ENCODE measurements at places on chromosomes 3 and 15.

- no peak for DNase-seq
These were observed 17.7 kb upstream of the SENP7 start for GRCh38 chr3:101530686-101531047.

DNA sequence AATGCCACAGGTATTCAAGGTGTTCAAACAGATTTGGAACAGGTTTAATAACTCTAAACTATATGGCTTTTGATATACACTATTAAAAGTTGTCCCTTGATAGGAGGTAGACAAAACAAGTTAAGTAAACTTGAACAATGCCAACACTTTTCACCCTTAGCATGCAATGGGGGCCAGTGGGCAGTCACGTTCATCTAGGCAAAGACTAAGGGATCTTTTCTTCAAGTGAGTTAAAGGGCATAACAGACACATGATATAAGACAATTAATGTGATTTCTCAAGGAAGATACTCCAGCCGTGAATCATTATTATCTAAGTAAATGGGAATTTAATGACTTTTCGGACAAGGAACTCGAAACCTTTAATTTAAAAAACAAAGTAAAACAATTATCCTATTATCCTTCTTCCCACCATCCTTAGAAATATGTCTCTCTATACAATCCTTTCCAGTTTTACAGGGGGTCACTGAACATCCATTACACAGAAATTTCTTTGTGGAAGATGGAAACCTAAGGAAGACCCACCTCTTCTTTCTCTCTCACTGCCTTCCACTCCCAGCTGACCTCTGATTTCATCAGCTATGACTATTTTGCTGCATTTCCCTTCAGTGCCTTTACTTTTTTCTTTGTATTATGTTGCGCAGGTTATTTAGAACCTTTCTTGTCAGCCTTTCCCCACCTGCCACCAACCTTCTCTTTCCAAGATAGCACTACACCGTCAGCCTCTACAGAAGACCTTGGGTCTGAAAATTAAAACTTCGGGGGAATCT is 1.5 kb downstream of the CLDN1 start:
- no peak for DNase-seq

GRCh38 chr3:112122870-112123269 is 10.2 kb downstream of the GCSAM start:
- no peak for DNase-seq

DNA sequence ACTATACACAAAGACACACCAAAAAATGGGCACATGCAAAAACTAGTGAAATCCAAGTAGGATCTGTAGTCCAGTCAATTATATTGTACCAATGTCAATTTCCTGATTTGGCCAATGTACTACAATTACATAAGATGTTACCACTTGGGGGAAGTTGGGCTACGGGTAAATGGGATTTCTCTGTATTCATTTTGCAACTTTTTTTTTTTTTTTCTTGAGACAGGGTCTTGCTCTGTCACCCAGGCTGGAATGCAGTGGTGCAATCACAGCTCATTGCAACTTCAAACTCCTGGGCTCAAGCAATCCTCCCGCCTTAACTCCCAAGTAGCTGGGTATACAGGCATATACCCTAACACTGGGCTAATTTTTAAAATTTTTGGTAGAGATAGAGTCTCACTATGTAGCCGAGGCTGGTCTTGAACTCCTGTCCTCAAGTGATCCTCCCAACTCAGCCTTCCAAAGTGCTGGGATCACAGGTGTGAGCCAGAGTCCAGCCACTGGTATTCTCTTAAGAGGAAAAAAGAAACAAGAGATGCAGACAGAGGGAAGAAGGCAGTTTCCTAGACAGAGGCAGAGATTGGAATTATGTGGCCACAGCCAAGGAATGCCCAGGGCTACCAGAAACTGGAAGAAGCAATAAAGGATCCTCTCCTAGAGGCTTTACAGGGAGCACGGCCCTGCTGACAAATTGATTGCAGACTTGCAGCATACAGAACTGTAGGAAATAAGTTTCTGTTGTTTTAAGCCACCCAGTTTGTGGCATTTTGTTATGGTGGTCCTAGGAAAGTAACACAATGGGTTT is 33.3 kb downstream of the TFDP2 start:
- DNase-seq = no peak

GRCh38 chr15:70259028-70259424 is 161.3 kb upstream of the TLE3 start:
- peak; percentile 62 for DNase-seq

GRCh38 chr15:35312344-35312743 is 227.2 kb upstream of the NANOGP8 start:
- no peak for DNase-seq

DNA sequence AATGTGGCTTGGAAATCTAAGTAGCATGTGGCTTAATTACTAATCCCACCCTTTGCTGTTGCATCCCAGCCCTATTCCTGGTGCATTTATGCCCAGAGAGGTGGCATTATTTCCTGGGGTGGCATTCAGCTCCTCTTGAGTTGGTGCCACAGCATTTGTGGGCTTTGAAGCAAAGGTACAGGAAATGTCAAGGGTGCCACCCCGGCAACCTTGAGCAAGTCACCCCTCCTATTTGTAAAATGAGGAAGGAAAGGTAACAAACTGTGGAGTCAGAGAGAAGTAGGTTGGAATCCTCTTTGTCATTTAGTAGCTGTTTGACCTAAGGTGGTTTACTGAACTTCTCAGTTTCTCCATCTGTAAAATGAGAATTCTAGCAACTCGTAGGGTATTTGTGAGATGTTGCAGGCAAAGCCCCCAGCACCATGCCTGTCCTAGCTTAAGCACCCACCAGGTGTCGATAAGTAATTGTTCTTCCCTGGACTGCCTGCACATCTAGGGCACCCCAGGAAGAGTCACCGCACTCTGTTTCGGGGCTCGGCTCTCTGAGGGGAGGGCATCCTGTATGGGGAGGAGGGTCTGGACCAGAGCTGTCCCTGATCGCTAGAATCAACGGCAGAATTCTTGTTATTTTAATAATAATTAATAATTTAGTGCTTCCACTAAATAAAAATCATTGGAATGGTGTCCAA is 17.1 kb downstream of the ISG20 start:
- no peak for DNase-seq

DNA sequence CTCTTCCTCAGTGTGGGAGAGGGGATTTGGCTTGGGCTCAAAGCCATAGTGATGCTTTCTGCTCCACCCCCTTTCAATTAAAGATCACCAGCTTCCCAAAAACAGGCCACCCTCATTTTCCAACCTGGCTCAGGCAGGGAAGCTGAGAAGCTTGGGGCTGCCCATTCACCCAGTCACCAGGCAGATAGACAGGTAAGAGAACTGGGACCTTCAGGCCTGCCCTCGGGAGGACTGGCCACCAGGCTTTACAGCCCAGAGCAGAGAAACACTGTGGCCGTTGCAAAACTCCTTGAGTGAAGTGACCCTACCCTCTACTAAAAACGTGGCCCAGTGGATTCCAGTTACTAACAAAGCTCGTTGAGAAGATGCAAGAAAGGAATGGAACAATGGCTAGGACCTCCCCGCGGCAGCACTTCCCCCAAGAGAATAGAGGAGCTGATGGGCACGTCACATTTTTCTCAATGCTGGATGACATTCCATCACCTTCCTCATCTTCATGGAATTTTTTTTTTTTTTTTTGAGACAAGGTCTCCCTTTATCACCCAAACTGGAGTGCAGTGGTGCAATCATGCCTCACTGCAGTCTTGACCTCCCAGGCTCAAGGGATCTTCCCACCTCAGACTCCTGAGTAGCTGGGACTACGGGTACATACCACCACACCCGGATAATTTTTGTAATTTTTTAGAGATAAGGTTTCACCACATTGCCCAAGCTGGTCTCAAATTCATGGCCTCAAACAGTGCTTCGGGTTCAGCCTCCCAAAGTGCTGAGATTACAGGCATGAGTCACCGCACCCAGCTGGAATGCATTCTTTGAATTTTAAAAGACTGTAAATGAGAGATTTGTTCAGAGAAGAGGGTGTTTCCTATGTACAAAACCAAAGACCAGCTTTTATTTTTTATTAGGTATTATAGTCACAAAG is 37.9 kb downstream of the LIPC start:
- no peak for DNase-seq

GRCh38 chr3:52792961-52793695 is 1.5 kb upstream of the ITIH3 start:
- DNase-seq = no peak

GRCh38 chr3:178558637-178559036 is 22.4 kb downstream of the KCNMB2 start:
- no peak for DNase-seq

- no peak for DNase-seq
These were observed 158.1 kb downstream of the DIPK2A start for GRCh38 chr3:144129536-144130214.

- no peak for DNase-seq
These were observed 39.5 kb upstream of the FMN1 start for GRCh38 chr15:33234020-33234461.

- DNase-seq = no peak
These were observed 330.9 kb downstream of the ERC2 start for GRCh38 chr3:56137415-56137814.

DNA sequence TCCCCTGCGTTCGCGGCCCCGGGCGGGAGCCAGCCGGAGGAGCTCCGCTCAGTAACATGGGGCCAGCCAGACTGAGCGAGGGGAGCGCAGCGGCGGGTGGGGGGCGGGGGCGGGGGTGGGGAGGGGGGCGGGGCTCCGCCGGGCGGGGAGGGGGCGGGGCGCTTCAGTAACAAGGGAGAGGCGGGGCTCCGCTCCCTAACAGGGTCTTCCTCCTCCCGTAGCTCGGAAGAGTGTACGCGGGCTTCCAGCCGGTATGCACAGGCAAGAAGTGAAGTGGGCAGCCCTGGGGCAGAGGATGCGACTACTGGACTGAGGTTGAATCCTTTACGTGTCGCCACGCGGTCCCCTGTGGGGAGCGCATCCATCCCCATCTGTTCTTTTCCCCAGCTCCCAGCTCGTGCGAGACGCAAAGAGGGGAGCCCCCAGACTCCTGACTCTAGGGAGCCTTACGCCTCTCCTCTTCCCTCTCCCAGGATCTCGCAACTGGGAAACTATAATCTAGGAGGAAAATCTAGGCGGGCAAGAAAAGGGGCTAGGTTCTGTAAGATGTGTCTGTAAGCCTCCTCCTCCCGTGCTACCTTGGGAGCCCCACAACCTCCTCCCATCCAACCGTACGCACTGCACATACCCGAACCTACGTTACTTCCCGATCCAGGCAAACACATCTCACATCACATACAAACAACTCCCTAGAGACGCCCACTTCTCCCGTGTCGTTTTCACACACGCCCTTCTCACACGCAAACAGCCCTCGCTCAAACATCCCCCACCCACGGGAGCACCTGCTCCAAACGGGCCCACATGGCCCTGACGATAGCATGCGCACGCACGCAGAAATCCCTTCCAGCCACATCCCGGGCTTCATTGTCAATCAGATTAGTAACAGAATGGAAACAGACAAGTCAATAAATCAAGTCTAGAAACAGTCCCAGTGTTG is at the start of gene SHF:
Gene SHF (minus strand): TSS at position 73 of the 937 bp plus-strand sequence. CDS start 15 bp downstream, at position 58.
- DNase-seq = peak; percentile 84

GRCh38 chr3:81268526-81268925 is 492.9 kb downstream of the GBE1 start:
- no peak for DNase-seq

Data from ovary (tissue), 10 donors.